Stimulated activated CD4-positive, alpha-beta T cell treated with anti-CD3 and anti-CD28 coated beads, TNF-alpha, amount 100 ng/mL, for 24 hours (primary cell): ENCODE measurements at places on chromosomes 3 and 15.
A peak's percentile ranks its signal among the peaks of the same experiment; 100 is the strongest.

DNA sequence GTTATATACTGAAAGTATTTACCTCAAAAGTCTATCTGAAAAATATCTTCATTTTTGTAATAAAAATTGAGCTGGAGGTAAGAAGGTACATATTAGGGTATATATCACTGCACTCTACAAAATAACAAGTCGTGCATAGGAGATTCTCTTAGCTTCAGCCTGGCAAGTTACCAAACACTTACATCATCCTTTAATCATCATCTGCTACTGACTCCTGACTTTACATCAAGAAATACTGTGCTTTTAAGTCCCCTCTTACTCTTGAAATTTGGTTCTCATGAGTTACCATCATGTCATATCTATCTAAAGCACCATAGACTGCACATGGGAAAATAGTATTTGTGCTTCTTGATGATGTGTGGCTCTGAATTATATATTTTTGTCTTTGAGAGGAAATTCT, 50.8 kb downstream of the LYSMD4 start:
- DNase-seq = no peak

- DNase-seq = no peak
Observed at GRCh38 chr15:69222002-69222474, 61.6 kb downstream of the GLCE start.

GRCh38 chr3:141457624-141458236, 29.1 kb upstream of the RASA2 start:
- no peak for DNase-seq

DNA sequence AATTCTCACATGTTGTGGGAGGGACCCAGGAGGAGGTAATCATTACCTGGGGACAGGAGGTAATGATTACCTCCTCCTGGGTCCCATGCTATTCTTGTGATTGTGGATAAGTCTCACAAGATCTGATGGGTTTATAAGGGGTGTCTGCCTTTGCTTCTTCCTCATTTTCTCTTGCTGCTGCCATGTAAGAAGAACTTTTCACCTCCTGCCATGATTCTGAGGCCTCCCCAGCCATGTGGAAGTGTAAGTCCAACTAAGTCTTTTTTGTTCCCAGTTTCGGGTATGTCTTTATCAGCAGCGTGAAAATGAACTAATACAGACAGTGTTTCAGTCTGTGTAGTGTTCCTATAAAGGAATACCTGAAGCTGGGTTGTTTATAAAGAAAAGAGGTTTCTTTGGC, 13.1 kb upstream of the KCTD6 start:
- DNase-seq = no peak

GRCh38 chr15:58369261-58369701, 62.5 kb upstream of the LIPC start:
- DNase-seq = no peak

DNA sequence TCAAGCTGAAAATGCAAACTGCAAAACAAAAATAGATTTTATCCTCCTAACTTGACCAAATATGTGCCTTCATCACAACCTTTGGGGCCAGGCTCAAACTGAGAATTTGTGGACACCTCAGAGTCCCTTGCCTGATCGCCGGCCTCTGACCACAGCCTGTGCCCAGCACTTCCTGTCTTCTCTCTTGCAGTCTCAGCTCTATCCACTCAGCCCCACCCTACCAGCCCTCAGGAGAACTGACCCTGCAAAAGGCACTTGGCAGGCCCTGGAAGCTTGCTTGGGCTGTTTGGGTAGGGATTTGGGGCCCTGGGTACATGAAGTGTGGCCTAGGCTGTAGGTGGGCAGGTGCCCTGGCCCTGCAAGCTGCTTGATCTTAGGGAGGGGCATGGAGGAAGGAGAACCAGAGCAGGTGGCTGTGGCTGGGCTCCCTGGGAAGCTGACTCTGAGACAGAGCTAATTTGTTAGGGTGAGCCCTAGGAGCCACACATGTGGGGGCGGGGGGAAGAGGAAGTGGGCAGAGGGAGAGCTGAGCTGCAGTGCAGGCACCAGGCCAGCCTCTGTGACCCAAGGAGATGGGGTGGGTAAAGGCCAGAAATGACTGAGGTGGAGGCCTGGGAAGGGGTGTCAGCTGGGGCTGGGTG, 8.6 kb downstream of the CLEC3B start:
- peak; percentile 29 for DNase-seq

GRCh38 chr3:98817547-98818041, 54.5 kb downstream of the ST3GAL6 start:
- no peak for DNase-seq

DNA sequence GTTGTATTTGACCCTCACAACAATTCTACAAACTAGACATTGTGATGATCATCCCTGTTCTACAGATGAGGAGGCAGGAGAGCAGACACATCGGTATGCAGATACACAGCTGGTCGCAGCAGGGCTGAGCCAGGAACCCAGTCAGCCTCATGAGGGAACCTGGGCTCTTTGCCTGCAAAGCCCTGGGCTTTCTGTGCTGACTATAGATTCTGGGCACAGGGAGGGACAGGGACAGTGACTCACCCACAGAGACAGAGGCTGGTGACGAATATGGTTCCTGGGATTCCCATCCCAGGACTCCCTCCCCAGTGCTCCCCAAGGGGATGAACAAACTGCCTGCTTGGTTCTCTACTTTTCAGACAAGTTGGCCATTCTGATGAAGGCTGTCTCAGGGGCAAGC, 3.8 kb upstream of the CAMP start:
- no peak for DNase-seq

- no peak for DNase-seq
Observed at GRCh38 chr15:48992096-48992495, 28.4 kb upstream of the SHC4 start.

- DNase-seq = no peak
Observed at GRCh38 chr15:97037080-97037479, 706.6 kb downstream of the NR2F2 start.

DNA sequence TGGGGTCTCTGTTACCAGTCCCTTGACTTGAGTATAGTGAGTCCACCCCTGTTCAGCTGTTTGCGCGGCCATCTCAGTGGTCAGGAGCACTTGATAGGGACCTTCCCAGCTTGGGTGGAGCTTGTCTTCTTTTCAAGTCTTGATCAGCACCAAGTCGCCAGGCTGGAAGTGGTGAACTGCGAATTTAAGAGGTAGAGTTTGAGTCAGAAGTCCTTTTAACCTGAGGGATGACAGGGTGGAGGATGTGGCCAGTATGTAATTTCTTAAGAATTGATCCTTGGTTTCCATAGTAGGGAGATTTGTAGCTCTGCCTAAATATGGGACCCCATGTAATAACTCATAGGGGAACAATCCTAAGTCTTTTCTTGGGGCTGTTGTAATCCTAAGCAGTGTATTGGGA, 86.3 kb upstream of the XCR1 start:
- DNase-seq = no peak

GRCh38 chr15:82533801-82534200, 6.5 kb downstream of the RPS17 start:
- no peak for DNase-seq

DNA sequence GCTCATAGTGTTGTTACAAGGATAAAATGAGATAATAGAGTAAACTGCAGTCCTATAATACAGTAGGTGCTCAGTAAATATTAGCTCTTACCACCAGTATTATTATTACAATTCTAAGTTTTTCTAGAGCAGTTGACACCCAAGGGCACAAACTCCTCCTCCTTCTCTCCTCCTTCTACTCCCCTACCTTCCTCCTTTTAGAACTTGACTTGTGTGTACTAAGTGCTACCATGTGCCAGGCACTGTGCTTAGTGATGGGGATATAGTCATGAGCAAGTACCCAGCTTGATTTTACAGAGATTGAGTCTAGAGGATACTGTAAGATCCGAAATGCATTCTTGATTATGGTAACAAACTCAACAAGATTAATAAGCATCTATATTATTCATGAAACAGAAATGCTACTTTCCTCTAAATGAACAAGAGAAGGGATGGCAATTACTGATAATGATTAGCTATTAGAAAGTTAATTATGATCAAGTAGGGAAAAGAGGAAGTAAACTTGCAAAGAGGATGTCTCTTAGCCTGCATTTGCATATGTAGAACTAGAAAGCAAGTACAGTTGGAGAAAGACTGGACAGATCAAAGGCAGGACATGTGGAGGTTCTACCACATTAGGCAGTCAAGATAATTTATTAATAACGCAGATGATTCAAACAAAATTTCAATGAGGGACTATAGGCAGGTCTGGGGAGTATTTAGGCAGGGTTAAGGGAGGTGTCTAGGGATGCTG, 72.3 kb downstream of the CLDN11 start:
- DNase-seq = no peak

GRCh38 chr15:52424856-52425431, 103.7 kb downstream of the MYO5A start:
- DNase-seq = no peak

- DNase-seq = no peak
Observed at GRCh38 chr3:4571690-4572334, 78.7 kb downstream of the ITPR1 start.

- no peak for DNase-seq
Observed at GRCh38 chr3:190694335-190695001, 168.0 kb downstream of the GMNC start.

DNA sequence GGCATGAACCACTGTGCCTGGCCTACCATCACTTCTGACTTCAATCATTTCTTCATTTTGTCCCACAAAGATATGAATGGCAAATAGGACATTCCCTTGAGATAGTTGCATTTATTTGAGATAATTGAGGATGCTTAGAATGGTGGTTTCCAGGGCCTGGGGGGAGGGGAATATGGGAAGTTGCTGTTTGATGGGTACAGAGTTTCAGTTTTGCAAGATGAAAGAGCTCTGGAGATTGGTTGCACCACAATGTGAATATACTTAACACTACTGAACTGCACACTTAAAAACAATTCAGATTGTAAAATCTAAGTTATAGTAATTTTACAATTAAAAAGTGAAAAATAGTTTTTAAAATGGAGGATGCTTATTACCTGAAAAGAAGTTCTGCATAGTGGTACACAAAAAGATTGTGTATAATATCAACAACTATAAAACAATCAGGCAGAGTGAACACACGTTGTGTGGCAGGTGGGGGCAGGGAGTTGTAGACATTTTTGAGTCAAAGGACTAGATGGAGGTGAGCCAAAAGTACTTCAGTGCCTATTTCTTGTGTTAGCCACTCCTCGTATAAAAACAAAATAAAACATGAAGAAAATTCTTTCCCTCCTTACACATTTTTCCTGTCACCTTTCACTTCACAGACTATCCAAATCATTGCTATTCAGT, 18.5 kb upstream of the RIOX2 start:
- peak; percentile 15 for DNase-seq

- DNase-seq = no peak
Observed at GRCh38 chr15:85318732-85319076, 61.7 kb upstream of the AKAP13 start.

- no peak for DNase-seq
Observed at GRCh38 chr15:33007303-33007855, 187.1 kb downstream of the FMN1 start.

DNA sequence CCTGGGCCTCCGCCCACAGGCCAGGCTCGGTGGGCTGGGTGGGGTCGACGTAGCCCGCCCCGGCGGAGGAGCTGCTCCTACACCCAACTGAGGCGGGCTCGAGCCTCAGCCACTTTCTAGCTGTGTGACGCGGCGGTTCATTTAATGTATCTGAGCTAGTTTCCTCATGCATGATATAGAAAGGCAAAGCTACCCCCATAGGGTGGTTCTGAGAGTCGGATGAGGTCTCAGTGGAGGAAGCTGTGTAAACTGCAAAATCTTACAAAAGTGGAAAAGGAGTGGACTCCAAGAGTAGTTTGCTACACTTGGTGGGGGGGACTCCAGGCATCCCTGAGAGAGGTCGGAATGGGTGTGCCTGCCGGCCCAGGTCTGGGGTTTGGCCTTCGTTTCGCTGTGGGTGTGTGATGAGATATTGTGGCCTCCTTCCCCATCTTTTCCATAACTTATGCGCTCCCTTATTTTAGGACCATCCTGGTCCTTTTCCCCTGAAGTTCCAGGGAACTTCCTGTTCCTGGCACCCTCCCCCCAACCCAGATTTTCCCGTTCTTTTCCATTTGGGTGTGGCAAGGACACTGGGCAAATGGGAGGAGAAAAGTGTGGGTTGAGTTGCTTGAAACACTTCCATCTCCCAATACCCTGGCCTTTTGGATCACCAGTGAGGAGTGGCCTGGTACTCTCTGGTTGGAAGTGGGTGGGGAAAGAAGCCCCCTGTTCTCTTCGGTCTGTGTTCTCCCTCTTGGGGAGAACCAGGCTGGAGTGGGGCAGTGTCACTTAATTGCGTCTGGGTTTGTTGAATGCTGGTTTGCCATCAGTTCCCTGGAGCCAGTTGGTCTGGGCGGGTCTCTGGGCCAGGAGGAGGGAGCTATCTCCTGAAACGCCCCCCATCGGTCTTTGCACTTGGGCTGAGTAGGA, 1.1 kb downstream of the PDIA5 start:
- DNase-seq = no peak

- no peak for DNase-seq
Observed at GRCh38 chr15:75235051-75235673, 23.0 kb upstream of the GOLGA6C start.

- DNase-seq = no peak
Observed at GRCh38 chr3:175764722-175765121, 905.6 kb downstream of the NAALADL2 start.

DNA sequence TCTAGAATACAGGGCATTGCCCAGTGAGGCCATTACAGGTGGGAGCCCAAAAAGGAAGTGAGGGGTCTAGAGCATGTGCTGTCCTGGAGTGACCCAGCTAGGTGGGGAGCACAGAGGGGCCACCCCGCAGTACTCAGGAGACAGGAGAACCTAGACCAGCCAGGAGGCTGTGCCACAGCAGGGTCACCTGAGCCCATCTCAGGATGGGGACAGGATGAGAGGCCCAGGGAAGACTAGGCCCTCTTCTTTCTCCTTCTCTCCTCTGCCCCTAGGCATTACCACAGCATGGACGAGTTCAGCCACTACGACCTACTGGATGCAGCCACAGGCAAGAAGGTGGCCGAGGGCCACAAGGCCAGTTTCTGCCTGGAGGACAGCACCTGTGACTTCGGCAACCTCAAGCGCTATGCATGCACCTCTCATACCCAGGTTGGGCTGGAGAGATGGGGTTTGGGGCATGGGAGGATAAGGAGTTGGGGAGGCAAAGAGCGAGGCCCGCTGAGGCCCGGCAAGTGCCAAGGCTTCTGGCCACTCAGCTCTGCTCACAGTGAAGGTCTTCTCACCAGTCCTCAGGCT, 20.6 kb downstream of the LOXL1 start:
- DNase-seq = no peak
